Naive thymus-derived CD4-positive, alpha-beta T cell (primary cell): ENCODE measurements at places on chromosomes 2 and 18.
A peak's percentile ranks its signal among the peaks of the same experiment; 100 is the strongest.

- DNase-seq: peak; percentile 38
Measured at GRCh38 chr2:241064008-241064801, 37.9 kb downstream of the MTERF4 start.

GRCh38 chr2:219638948-219639755, 11.7 kb downstream of the SLC4A3 start:
- DNase-seq: no peak

DNA sequence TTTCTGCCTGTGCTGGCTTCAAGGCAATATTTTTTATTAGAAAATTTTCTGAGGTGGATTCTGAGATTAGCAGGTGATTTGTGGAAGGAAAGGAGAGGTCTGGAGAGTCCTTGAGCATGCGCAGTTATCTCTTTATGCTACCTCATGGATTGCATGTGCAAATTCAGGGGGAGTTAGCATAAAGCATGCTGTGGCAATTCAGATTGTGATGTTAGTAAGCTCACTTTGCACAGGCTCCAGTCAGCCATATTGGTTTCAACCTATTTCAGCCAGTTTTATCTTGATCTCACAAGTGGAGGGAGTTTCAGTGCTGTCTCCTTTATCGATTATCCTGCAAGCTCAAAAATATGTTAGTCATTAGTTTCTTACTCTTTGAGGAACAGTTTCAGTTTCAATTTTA, 2012.3 kb upstream of the PIK3C3 start:
- DNase-seq: no peak

DNA sequence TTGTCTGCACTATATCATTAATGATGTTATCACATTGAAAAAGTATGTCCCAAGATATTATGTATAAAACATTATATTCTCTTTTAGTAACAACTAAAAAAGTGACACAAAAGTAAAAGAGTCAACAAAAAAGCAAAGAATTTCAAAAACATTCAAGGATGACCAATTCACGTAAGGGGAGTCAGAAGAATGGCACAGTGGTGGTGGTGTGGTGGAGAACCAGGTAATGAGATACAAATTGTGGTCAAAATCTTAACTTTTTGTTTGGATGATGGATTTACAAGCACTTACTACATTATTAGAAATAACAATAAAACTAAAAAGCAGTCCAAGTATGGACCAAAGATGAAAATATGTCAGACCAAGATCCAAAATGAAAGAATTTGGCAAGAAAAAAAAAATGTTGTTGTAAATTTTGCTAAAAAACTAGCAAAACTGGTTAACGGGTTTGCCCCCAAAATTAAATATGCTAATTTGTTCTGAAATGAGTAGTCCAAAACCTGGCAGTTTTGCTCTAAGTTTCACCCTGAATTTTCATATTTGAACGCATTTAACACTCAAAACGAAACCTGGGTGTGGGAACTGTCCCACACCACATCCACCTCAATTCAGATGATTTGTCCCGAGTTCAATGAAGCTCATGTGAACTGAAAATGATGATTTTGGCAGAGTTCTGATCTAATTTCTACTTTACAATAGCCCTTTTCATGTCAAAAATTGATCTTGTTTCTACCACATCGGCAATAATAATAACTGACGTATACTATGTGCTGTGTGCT, 135.8 kb downstream of the IKZF2 start:
- DNase-seq: peak; percentile 46

DNA sequence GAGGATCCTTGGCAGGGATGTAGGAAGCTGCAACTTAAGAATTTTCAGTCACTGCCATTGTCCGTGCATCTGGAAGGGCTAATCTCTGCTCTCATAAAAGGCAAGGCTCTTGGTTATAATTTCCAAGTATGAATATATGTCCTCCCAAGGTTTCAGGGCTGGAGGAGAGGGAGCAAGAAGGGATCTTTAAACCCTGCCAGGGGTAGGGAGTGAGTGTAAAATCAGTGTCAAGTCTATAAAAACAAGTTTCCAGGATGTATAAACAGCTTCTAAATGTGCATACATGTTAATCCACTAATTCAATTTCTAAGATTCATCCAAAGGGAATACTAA, 110.2 kb upstream of the CYRIA start:
- no peak for DNase-seq

DNA sequence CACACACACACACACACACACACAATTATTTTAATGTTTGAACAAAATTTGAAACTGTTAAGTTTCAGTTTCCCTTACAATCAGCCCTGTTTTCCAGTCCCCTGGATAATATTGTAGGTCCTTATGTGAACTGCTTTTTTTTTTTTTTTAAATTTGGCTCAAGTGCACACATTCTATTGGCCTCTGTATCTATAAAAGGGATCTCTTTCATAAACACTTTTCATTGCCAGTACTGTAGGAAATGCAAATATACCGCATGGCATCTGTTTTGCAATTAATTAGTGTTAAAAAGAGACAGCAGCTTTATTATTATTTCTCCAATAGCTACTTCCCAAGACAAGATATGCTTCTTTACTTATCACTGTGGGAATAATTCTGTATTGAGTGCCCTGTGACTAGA, 738.7 kb downstream of the EPHA4 start:
- no peak for DNase-seq

GRCh38 chr2:8394569-8395359, 287.1 kb upstream of the ID2 start:
- DNase-seq: no peak

GRCh38 chr2:241273210-241274020, 42.1 kb downstream of the HDLBP start:
- DNase-seq: no peak

GRCh38 chr18:9137168-9138066, 836 bp downstream of the ANKRD12 start:
- DNase-seq: peak; percentile 71

- DNase-seq: no peak
Measured at GRCh38 chr2:151097128-151097527, 164.5 kb downstream of the RBM43 start.

GRCh38 chr2:66283787-66284186, 151.1 kb upstream of the MEIS1 start:
- DNase-seq: no peak

DNA sequence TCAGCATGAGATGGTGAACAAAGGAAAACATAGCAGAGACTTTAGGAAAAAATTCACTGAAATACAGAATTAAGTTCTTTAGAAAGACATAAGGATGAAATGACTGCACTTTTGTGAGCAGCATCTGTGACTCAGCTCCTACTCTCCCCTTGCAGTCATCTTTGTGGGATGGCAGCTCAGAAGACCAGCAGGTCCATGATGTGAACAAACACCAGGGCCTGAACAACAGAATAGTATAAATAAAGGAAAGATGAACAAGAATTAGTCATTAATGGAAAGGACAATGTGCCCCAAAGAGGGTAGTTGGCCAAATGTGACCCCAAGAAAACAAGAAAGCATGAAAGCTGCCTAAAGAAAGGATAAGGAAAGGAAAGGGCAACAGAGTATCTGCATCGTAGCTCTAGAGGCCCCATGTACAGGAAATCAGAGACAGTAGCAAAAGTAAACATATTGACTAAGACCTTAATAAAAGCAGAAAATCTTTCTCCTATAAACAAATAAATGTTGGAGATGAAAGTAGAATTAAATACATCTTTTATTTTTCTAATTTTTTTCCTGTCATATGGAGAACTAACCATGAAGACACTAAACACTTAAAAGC, 318.0 kb downstream of the ZEB2 start:
- DNase-seq: no peak

DNA sequence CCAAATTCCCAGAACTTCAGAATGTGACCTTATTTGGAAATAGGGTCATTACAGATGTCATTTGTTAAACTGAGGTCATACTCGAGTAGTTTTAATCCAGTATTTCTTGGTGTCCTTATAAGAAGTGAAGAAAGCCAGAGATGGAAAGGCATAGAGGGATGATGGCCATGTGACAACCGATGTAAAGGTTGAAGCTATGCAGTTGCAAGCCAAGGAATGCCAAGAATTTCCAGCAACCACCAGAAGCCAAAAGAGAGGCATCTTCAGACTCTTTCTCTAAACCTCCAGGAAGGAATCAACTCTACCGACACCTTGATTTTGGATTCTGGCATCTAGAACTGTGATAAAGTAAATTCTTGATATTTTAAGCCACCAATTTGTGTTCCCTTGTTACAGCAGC, 242.2 kb downstream of the CDH20 start:
- no peak for DNase-seq

- no peak for DNase-seq
Measured at GRCh38 chr2:120468136-120468535, 122.2 kb downstream of the INHBB start.

DNA sequence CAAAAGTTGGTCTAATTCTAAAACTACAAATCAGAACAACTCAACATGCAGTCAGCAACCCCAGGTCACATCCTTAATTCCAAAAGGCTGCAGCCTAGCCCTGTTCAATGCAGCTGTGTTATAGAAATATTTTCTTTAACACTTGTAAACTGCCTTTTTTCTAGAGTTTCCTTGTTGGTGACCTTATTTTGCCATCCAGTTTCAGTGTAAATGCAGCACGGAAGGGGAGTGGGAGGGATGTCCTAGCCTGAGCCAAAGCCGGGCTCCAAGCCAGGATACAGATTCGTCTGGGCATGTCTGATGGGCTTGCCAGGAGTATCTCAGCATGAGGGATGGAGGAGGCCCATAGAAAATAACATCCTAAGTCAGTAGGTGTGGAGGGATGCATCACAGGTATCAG, 17.7 kb upstream of the SP3 start:
- DNase-seq: no peak

GRCh38 chr2:144456680-144457079, 63.2 kb downstream of the ZEB2 start:
- no peak for DNase-seq

DNA sequence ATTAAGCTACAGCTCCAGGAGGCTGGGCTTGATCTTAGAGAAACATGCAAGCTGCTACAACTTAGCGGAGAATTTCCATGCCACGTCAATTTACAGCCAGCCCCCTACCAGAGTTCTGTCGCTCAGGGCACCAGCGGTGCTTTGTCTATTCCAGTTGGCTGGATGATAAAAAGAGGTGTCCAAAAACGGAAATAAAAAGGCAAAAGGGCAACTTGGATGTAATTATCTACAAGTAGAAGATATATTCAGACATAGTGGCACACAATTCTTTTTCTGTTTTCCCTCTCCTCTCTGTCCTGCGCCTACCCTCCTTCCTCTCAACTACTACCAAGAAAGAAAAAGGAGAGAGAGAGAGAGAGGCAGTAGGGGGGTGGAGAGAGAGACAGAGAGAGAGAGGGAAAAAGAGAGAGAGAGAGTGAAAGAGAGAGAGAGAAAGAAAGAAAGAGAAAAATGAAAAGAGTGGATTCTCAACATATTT, 363 bp upstream of the RFTN2 start:
- no peak for DNase-seq

GRCh38 chr2:56133441-56133840, 50.3 kb upstream of the CCDC85A start:
- DNase-seq: no peak

- DNase-seq: no peak
Measured at GRCh38 chr2:16507655-16508489, 157.8 kb downstream of the CYRIA start.

- peak; percentile 88 for DNase-seq
Measured at GRCh38 chr2:239264838-239265651, 135.8 kb downstream of the HDAC4 start.

DNA sequence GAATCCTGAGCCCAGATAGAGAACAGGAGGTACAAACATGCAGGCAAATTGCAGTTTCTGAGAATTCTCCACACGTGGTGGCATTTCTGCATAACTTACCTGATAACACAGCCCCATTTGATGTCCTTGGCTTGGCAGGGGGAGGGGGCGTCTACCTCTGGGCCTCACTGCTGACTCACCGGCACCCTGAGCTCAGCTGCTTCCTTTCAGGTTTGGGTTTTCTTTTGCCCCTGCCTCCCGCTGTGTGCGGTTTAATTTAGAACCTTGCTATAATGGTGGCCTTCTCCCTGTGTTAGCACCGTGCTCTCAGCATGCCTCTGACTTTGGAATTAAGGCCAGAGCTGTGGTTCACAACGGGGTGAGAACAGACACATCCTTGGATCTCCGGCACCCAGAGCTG, 4.4 kb downstream of the CTIF start:
- DNase-seq: no peak

DNA sequence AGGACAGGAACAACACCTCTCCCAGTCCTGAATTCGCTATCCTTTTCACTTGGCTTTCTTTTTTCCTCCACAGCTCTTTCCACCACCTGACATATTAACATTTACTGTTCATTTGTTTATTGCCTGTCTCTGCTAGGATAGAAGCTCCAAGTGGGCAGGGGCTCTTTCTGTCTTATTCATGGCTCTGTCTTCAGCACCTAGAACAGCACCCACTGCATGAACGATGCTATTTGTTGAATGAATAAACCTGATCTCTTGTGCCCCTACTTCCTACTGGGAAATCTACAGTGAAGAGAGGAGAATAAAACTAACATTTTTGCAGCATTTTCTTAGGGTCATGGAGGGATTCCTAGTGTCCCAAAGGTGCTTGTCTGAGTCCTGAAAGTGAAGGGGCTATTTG, 24.4 kb upstream of the GAREM2 start:
- DNase-seq: no peak

DNA sequence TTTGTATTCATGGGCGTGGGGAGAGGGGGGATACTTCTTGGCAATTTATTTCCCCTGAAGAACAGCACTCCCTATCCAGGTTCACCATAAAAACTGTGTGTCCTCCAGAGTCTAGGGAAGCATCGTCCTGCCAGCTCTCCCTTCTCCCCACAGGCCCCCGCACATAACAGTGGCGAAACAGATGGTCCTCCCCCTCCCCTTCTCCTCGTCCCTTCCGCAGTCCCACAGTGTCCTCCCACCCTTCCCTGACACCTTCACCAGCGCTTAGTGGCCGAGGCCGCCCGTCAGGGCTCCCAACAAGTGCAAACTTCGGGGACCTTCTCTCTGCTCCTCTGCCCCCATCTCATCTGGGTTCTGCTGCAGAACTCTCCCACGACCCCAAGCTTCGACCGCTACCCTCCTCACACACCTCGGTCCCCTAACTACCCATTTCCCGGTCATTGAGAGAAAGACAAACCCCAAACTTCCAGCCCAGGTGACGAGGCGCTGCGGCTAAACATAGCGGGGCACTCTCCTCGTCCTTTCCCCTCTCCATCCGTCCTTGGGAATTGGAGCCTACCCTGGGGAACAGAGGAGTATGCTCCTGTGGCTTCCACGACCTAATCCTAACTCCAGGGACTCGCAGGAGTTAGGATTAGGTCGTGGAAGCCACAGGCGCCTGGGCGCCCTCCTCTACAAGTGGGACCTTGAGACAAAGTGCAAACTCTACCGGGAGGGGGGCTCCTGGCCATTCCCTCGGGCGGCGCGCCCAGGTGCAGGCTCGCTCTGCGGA, 971 bp downstream of the ZNF385B start:
- DNase-seq: no peak

- no peak for DNase-seq
Measured at GRCh38 chr2:42510608-42511243, 16.9 kb upstream of the KCNG3 start.

GRCh38 chr2:195456771-195457170, 200.3 kb upstream of the SLC39A10 start:
- DNase-seq: no peak

DNA sequence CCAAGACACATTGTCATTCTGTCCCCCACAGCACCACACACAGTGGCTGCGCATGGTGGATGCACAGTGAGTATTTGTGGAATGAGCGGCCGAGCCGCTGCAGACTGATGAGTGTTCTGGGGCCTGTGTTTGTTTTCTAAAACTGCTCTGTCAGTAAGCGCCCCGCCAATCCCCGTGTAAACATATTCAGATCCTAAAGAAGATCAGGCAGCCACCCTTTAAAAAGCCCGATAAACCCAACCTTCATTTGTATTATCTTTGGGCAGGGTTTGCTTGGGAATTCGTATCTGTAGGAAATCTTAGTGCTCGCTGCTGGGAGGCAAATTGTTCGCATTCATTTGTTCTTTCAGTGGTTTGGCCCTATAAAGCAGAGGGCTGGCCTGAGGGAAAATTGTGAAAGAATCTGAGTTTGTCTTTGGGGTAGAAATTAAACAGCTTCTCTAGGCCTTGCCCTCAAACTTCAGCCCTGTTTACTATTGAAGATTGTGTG, 68.6 kb downstream of the TGOLN2 start:
- DNase-seq: no peak
